CD4-positive, alpha-beta T cell treated with Interleukin-12 subunit alpha and Interleukin-12 subunit beta, for 1 hour (primary cell): ENCODE measurements at places on chromosomes 3 and 15.

DNA sequence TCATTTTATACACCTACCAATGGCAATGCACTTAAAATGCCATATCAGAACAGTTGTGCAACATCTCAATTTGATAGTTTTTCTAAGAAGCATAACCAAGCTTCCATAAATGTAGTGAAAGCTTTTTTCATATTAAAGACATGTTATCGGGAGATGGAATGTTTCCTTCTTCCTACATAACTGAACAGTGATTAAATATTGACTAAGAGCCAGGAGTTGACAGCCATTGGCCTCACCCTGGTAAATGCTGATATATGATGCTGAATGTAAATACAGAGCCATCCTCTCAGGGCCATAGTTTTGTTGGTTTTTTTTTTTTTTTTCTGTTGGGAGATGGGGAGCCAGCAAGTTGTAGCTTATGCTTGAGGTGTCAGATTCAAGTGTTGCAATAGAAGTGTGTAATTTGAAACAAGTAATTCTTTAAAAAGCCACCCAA lies 203.3 kb upstream of the IL12A start:
- no peak for DNase-seq

DNA sequence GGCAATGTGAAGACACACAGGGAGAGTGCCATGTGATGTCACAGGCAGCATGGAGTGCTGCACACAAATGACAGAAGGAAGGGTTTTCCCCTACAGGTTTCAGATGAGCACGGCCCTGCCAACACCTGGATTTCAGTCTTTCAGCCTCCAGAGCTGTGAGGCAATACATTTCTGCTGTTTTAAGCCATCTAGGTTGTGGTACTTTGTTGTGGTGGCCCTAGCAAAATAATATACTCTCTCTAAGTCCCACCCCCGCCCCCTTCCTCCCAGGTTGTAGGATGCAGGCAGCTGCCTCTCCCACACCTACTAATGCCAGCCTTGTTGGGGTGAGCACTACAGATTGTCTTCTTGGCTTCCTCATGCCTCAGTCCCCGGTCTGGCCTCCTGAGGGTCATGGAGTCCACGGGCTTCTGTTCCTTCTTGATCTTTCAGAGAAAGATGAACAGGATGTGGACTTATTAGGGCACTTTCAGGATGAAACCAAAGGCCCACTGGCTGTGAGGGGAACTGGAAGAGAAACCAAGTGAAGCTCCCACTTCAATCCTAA lies 180.0 kb downstream of the CD47 start:
- DNase-seq, result no peak

- no peak for DNase-seq
Observed at GRCh38 chr3:57957824-57958223, 50.4 kb upstream of the FLNB start.

- DNase-seq, result no peak
Observed at GRCh38 chr3:119063471-119063870, 28.8 kb upstream of the IGSF11 start.

GRCh38 chr3:128655531-128655930 lies 4.9 kb upstream of the RPN1 start:
- DNase-seq, result no peak

DNA sequence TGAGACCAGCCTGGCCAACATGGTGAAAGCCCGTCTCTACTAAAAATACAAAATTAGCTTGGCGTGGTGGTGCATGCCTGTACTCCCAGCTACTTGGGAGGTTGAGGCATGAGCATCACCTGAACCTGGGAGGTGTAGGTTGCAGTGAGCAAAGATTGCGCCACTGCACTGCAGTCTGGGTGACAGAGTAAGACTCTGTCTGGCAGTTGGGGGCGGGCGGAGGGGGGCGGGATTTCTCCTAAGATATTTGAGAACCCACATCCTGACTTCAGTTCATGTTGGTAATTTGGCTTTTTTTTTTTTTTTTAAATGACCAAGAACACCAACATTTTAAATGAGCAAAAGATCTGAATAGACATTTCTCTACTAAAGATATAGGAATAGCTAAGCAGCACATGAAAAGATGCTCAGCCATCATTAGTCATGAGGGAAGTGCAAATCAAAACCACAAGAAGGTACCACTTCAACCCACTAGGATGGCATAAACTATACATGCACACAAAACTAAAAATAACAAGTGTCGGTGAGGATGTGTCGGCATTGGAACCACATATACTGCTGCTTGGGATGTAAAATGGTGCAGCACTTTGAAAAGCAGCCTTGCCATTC lies 75.6 kb upstream of the LMOD3 start:
- DNase-seq, result peak; percentile 62

- DNase-seq, result no peak
Observed at GRCh38 chr15:97959724-97960363, 659 bp upstream of the ARRDC4 start.

- no peak for DNase-seq
Observed at GRCh38 chr3:66390013-66390412, 110.8 kb downstream of the LRIG1 start.

DNA sequence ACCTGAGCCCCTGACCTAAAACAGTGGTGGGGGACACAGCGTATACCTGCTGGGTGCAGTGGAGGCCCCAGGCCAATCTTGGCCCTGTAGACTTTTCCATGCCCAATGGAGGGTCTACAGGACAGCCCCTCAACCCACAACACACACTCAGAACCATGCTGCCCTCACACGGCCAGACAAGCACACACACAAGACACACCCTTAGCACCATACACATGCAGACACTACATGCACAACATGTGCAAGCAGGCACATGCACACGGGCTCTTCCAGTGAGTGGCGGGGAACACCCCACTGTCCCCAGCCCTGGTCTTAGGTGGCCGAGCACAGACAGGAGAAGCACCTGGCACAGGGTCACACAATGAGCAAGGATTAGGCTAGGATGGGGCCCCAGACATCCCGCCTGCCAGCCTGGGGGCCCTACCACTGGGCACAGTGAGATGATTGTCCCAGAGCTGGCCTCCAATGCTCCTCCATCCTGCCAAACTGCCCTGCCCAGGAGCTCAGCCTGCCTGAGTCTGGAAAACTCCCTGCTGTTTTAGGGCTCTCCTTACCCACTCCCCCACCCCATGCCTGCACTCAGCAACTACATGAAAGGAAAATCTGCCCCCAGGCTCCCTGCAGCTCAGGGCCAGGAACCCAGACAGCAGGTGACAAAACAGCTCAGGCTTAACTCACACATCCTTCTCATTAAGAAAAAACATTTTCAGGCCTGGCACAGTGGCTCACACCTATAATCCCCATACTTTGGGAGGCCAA lies 15.8 kb downstream of the IQSEC1 start:
- no peak for DNase-seq

DNA sequence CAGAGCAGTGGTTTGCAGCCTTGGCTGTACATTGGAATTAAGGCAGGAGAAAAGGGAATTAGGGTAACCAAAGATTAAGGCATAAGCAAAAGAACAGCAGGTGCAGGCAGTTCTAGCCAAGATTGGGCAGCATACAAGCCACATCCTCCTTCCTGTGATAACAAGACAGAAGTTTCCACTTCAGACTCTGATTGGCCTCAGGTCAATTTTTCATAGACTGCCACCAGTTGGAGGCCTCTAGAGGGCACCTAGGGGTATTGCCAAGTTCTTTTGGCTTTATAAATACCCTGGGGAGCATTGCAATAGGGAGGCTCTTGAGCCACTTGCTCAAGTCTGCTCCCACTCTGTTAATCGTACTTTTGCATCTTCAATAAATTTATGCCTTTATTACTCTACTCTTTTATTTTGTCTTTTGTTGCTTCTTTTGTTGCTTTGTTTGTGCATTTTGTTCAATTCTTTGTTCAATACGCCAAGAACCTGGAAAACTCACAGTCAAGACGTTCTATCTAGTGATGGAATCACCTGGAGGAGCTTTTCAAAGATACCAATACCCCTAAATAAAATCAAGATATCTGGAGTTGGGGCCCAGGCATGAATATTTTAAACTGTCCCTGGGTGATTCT lies 32.2 kb upstream of the FMN1 start:
- DNase-seq, result peak; percentile 74

DNA sequence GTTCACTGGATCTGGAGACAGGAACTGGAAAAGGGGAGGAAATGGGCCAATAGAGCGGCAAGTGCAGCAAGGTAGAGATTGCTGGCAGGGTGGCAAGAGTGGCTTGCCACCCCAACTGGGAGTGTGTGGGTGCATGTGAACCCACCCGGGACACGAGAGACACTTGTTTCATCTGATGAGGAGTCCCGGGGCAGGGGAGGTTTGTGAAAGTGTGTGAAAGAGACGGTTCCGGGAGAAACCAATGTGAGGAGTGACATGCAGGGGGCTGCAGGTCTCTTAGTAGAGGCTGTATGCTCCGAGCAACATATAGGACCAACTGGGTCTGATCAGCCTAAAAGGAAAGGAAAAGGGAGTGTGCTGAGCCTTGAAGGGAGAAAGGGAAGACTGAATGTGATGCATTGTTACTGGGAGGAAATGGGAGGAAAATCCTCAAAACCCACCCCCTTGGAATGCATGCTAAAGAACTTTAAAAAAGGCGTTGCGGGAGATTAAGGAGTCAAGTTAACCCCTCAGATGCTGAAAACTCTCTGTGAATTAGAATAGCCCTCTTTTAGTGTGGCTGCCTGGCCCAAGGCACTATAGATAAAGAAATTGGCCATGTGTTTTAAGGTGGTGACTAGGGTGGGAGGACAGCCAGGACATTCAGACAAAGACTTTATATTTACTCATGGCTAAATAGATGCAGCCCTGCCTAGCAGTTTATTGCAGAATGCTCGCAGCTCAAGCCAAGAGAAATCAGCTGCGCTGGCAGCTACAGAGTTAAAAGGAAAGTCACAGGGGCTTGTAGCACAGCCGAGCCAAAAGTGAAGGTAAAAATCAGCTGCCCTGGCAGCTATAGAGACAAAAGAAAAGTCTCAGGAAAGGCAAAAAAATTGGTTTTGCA lies 9.1 kb upstream of the SLC9C1 start:
- DNase-seq, result no peak

DNA sequence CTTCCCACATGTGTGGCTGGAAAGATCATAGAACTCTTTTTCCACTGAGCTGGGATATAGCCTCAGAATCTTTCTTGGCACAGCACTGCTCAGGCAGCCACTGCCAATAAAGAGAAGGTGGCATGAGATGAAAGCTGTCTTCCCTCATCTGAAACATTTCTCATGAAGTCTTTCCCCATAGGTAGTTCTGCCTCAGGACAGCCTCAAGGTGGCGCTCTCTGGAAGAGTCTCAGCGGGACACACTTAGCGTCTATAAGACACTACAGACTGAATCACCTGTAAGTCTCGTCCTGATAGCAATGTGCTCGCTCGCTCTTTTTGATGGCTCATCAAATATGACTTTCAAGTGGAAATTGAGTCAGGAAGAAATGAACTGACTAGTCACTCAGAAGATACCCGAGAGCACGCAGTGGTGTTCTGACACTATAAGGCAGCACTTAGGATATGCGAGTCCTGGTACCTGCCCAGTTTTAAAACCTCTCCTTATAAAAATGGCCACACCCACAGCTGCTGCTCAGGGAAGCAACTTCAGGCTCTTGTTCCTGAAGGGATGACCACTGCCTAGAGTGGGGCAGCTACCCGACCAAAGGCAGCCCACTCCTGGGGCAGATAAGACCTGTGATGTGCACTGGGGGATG lies 269.5 kb downstream of the SUCLG2 start:
- DNase-seq, result peak; percentile 35
